Anterior cingulate cortex (tissue), 58 donors: ENCODE measurements at places on chromosomes 11 and 22.
A peak's percentile ranks its signal among the peaks of the same experiment; 100 is the strongest.

- DNase-seq: no peak
Observed at GRCh38 chr11:46296528-46297448, 19.3 kb downstream of the CREB3L1 start.

DNA sequence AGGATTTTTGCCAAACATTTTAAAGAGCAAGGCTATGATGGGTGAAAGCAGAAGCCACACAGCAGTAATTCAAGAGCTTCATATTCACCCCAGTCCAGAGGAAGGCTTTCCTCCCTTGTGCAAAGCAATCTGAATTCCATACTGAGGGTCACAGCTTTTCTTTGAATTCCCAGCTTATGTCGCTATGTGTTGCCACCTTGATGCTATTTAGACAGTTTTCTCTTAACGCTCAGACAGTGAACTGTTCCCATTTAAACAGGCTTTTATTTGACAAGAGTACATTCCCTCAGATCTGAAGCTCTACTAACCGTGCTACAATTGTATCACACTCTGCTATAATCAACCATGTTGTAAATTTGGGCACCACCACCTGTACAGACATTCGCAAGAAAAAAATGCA, 279.7 kb downstream of the CADM1 start:
- DNase-seq: no peak

- DNase-seq: peak; percentile 42
Observed at GRCh38 chr11:114774599-114775361, 96.5 kb downstream of the NXPE2 start.

- no peak for DNase-seq
Observed at GRCh38 chr11:94049351-94049750, 28.2 kb downstream of the HEPHL1 start.

DNA sequence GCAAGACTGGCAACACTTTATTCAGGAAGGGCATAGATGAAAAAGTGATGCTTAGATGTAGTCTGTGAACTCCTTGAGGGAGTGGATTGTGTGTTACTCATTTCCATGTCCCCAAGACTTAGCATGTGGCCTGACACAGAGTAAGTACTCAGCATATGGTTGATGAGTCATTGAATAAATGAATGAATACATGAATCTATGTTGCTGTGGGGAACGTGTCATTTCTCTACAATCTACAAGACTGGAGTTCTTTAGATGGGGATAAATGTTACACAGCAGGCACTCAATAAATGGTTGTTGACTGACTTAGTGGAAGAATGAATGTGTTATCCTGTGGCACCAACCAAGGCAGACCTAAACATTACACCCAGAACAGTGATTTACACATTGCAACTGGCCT, 17.9 kb downstream of the BPIFC start:
- DNase-seq: no peak

DNA sequence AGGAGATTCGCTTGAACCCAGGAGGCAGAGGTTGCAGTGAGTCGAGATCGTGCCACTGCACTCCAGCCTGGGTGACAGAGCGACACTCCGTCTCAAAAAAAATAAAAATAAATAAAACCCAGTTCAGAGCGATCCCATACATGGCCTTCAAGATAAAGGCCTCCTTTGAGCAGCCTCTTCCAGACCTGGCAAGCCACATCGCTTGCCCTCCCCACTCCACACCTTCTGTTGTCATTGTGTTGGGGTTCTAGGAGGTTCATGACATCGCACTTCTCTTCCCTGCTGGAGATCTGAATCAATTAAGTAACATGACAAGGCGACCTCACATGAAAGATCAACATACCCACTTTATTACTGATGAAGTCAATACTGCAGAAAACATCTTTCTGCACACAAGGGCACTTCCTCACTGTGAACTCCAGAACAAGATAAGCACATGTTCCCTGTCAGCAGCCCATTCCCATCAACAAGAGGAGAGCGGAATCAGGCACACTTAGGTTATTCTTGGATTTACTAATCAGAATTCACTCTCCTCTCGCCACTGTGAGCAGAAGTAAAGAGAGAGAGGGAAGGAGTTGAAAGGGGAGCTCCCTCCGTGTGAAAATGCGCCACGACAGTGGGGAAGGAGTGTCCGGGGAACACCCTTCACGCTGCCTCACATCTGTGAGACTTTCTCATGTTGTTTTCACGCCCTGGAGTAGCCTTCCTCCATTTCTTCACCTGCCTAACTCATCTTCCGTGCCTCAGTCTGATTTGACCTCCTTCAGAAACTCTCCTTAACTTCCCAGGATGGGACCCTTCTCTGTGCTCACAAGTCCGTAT, 38.3 kb downstream of the SC5D start:
- DNase-seq: no peak

GRCh38 chr11:87560352-87560751, 522.6 kb downstream of the TMEM135 start:
- DNase-seq: no peak

- no peak for DNase-seq
Observed at GRCh38 chr11:19769820-19770219, 57.2 kb downstream of the NAV2 start.

- DNase-seq: no peak
Observed at GRCh38 chr11:1566381-1567051, 5.6 kb downstream of the DUSP8 start.
